ENCODE measurements at places on chromosomes 7 and 10.

GRCh38 chr7:147915781-147916180 is 674.8 kb upstream of the C7orf33 start:
- no peak for DNase-seq

GRCh38 chr10:93173967-93174845 is 100.5 kb downstream of the CYP26A1 start:
- DNase-seq: no peak

DNA sequence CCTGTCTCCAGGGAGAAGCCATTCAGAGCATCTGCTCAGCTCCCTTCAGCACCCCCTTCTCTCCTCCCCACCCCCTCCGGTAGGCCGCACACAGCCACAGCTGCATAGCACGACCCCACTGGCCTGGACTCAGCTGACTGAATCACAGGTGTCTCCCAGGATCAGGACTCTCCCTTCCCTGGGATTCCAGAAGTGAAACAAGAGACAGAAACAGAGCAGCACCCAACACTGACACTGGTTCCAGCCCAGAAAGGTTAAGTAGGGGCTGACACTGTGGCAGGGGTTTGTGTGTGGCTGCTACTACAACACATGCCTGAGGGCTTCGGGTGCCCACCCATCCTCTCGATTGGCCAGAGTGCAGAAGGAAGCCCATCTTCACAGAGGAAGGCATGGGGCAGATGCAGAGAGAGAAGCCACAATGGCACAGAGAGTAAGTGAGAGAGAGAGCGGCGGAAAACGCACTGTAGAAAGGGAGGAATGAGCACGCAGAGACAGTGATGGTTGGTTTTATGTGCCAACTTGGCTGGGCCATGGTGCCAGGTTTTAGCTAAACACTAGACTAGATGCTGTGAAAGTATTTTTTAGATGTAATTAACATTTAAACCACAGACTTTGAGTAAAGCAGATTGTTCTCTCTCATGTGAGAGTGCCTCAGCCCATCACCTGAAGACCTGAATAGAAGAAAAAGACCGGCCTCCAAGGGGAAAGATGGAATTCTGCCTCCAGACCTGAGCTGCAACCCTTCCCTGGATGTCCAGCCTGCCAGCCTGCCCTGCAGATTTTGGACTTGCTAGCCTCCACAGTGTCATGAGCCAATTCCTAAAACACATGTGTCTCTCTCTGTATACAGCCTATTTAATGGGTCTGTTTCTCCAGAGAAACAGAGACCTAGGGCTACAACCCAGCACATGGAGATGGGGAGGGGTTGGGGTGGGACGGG is 107.5 kb downstream of the GRB10 start:
- DNase-seq: no peak

- no peak for DNase-seq
Measured at GRCh38 chr7:127831318-127832219, 179.6 kb downstream of the SND1 start.

- DNase-seq: no peak
Measured at GRCh38 chr7:47944536-47945260, 3.6 kb downstream of the PKD1L1 start.

- no peak for DNase-seq
Measured at GRCh38 chr10:78752221-78752620, 316.5 kb upstream of the ZMIZ1 start.

GRCh38 chr10:120578890-120579289 is 121.9 kb downstream of the PLPP4 start:
- DNase-seq: no peak

GRCh38 chr7:81925530-81925929 is 155.7 kb upstream of the HGF start:
- no peak for DNase-seq

GRCh38 chr7:81236560-81236959 is 317.7 kb upstream of the SEMA3C start:
- DNase-seq: no peak

GRCh38 chr7:644381-645305 is 81.9 kb upstream of the DNAAF5 start:
- DNase-seq: no peak

DNA sequence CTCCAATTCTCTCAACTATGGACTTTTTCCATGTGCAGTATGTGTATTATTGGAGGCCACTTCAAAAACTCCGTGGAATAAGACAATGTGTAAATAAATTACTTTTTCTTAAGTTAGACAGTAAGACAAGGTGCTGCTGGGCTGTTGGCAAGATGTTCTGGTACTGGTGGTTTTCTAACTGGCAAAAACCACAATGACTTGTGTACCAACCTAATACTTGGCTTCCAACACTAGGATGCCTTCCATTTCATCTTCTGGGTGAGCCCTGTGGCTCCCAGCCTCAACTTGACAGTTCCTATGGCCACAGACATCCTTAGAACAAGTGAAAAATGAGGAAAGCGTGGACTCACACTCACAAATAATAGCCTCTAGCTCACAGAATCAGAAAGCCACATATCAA is 77.0 kb downstream of the OSBPL3 start:
- DNase-seq: no peak

- no peak for DNase-seq
Measured at GRCh38 chr10:77391605-77392235, 245.9 kb downstream of the KCNMA1 start.

DNA sequence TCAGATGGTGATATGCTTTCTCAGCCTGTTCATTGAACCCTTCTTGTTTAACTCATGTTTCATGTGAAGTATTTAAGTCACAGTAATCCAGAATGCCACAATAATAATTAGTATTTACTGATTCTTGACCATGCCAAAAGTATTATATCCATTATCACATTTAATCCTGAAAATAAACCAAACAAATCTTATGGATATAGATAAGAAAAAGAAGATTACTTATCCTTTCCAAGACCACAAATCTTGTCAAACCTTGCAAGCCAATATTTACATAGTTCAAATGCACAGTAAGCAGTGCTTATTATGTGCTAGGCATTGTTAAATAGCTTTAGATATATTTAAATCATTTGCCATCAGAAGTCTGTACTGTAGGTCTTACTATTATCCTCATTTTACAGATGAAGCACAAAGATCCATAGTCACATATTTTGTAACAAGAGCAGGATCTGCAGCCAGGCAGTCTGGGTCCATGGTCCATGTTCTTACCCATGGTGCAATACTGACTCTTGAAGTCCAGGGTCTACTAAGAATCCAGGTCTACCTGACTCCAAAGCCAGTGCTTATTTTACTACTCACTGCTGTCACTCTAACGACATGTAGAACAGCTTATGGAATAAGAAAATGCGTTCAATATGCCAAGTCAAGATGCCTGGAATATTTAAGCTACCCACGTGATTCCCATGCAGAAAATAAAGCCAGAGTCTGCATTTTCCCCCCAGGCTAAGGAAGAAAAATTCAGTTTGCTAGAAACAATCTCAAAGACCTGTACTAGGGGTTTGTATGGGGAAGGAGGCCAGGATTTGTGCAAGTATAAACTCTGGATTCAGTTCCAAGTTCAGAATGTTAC is 984.8 kb upstream of the LRRTM3 start:
- no peak for DNase-seq

DNA sequence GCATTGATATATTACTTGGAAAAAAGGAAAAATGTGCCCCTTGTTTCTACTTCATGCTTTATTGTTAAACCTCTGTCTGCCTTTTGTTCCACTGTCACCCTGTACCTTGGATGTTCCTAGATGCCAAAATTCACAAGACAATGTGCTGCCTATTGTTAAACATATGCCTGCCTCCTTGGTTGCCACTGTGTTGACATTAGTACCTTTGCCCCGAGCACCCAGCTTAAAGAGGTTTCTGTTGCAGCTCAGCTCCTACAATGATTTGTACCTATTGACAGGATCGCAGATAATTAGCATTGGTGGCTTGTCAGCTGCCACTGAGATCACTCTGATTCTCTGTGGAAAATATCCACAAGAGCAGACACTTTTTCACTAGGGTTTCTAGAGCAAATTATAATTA is 188.0 kb downstream of the KCND2 start:
- no peak for DNase-seq

GRCh38 chr10:33955676-33956075 is 621.2 kb upstream of the NRP1 start:
- no peak for DNase-seq

- DNase-seq: no peak
Measured at GRCh38 chr10:44051584-44052385, 333.1 kb downstream of the CXCL12 start.

DNA sequence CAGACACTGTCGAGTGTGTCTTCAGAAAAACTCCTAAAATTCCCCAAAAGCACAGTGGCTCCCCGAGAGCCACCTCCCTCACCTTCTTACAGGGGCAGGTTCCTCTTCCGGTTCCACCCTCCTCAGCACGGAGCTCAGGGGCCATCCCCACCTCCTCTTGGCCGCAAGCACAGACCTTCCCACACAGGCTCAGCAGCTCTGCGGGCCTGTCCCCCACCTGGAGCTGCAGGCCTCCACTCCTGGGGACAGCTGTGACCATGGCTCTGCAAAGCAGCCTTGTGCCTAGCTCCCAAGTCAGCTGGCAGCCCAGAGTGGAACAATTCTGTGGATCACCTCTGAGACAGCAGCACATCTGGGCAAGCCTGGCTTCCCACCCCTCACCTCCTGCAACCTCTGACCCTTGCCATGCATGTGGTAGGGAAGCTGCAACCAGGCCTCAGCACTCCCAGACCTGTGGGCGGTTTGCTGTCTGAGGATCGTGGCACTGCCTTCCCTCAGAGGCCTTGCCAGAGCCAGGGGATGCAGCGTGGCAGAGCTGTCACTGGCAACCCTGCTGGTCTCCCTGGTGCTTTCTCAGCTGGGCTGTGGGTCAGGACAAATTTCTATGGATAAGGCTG is 79.7 kb downstream of the ALOX5 start:
- DNase-seq: no peak

DNA sequence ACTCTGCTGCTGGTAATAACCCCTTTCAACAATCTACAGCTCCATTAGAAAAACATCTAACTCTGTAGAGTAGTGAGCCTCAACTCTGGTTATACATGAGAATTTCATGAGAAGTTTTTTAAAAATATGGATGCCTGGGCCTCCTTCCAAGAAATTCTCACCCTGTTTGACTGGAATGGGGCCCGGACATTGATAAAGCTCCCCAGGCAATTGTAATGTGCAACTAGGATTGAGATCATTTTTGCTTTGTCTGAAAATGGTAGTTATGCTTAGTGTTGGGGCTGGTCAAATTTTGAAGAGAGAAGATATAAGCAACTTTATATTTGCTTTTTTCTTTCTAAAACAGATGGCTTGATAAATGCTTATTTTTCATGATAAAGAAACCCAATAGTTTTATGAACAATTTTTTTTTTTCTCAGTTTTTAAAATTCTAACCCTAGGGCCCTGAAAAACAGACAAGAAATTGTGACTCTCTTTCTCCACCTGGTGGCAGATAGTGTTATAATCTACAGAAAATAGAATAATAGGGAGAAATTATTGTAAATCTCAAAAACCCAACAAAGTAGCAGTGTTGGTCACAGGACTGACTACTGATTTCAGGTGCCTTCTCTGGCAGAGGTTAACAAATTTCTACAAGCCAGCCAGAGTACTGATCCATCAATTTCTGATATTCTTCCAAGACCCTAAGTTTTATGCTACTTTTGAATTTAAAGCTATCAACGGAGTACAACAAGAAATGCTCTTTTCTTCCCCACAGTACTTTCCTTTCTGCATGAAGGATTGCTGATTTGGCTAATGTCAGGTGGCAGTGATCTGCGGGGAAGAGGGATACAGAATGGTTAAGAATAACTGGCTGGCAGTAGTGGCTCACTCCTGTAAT is 174.8 kb downstream of the DKK1 start:
- no peak for DNase-seq
